ENCODE measurements at places on chromosomes 4 and X.

- DNase-seq, result no peak
Observed at GRCh38 chr4:153645183-153645582, 38.9 kb upstream of the TLR2 start.

- no peak for DNase-seq
Observed at GRCh38 chr4:76388160-76388908, 32.6 kb downstream of the CCDC158 start.

GRCh38 chr4:187227907-187228704 lies 504.4 kb upstream of the FAT1 start:
- no peak for DNase-seq

- no peak for DNase-seq
Observed at GRCh38 chr4:165986956-165987698, 114.1 kb downstream of the TLL1 start.

- no peak for DNase-seq
Observed at GRCh38 chr4:123068081-123068480, 145.7 kb upstream of the NUDT6 start.

DNA sequence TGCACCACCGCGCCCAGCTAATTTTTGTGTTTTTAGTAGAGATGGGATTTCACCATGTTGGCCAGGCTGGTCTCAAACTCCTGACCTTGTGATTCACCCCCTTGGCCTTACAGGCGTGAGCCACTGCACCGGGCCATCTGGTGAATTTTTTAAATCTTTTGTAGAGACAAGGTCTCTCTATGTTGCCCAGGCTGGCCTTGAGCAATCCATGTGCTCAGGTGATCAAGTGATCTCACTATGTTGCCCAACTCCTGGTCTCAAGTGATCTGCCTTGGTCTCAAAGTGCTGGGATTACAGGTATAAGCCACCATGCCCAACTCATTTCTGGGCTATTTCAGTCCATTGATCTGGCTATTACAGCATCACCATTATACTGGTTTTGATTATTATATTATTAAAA lies 22.2 kb upstream of the GALNT7 start:
- DNase-seq, result no peak

- no peak for DNase-seq
Observed at GRCh38 chrX:9420275-9421265, 44.3 kb upstream of the TBL1X start.
